ENCODE measurements at places on chromosomes 2 and 18.

- no peak for DNase-seq
These were observed 3.5 kb upstream of the CD226 start for GRCh38 chr18:69951182-69951581.

GRCh38 chr18:65762556-65762955, 11.7 kb downstream of the CDH7 start:
- no peak for DNase-seq

- DNase-seq: no peak
These were observed 1632.5 kb downstream of the LRP1B start for GRCh38 chr2:140498360-140498759.

DNA sequence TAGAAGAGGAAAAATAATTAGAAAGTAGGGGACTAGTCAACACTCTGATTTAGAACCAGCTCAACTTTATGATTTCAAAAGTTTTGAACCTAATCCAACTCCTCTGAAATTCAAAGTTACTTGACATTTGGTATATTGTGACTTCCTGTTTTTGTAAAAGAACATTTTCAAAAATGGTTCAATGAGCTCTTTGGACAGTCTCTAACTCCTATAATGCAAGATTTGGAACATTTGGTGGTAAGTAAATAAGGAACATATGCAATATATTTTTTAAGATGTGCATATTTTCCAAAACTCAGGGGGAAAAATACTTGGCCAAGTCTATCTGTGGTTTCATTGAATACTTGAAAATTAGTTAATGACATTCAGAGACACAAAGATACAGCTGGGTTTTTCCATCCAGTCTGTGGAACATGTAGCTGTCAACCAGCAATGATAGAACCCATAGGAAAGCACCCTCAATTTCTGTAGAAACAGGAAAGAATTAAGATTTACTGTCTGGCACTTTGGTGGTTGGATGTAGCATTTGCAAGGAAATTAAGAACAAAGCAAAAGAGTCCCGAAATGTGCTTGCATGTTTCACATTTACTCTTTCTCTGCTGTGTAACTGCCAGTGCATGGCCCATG, 17.0 kb upstream of the ANKRD44 start:
- no peak for DNase-seq

- no peak for DNase-seq
These were observed 1004.4 kb upstream of the ZEB2 start for GRCh38 chr2:145524303-145524702.

DNA sequence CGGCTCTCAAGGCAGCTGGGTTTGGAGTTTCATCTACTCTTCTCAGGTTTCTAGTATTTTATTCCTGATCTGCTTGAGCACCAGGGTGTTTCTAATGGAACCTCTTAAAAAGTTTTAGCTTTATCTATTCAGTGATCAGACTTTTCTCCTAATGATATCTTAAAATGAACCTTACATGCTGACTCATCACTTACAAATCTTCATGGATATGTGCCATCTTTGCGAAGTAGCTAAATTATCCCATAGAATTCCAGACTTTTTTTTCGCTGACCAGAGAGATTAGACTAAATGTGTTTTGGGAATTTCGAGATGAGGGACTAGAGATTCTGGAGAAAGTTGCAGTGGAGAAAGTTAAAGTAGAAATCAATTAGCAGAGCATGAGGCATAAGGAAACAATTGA, 401.0 kb downstream of the GRB14 start:
- DNase-seq: no peak

DNA sequence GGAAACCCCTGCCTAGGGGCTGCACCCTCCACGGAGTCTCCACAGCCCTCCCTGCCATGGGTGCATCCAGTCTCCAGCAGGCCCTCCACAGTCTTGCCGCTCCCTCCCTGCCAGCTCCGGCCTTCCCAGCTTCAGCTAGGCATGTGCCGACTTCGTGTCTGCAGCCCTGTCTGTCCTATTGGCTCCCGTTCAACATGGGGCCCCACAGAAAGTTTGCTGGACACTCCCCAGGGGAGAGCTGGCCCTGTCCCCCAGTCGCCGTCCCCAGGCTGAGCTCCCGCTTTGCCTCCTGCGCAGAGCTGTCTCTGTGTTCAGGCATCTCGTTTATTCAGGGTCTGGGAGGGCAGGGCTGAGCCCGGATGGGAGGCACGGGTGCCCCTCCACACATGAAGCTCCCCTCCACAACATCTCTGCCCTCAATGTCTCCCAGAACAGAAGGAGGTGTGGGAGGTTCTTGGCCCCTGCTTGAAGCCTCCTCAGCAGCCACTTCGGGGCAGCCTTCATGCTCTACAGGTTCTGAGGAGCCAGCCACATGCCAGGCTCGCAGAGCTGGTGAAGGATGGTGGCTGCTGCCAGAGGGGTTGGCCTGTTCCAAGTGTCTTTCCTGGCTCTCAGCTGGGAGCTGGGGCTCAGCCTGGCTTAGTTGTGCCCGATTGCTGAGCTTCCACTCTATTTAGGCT, 120.1 kb upstream of the PXDN start:
- no peak for DNase-seq
